Fibroblast of gingiva (primary cell): ENCODE measurements at places on chromosomes 5 and 9.

DNA sequence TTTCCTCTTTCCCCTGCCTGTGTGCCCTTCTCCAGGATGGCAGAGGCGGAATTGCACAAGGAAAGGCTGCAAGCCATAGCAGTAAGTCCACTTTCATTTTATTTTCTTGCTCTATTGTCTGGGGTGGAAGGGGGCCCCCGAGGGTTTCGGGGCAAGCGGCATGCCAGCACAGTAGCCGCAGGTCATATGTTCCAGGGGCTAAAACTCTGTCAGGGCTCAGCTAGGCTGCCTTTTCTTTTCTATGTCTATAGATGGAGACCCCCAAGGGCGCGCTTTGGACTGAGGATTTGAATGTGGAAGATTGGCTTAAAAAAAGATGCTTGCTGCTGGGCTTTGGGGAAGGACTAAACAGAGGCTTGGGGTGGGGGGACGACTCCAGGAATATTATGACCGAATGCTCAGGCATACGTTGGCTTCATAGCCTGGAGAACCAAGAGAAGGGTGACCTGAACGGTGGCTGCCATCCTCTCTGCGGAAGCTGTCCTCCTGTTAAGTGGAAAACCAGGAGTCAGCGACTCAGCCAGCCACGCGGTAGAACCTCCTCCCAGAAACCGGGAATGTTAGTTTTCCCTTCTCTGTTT is 545 bp downstream of the PALM2AKAP2 start:
- DNase-seq: no peak

DNA sequence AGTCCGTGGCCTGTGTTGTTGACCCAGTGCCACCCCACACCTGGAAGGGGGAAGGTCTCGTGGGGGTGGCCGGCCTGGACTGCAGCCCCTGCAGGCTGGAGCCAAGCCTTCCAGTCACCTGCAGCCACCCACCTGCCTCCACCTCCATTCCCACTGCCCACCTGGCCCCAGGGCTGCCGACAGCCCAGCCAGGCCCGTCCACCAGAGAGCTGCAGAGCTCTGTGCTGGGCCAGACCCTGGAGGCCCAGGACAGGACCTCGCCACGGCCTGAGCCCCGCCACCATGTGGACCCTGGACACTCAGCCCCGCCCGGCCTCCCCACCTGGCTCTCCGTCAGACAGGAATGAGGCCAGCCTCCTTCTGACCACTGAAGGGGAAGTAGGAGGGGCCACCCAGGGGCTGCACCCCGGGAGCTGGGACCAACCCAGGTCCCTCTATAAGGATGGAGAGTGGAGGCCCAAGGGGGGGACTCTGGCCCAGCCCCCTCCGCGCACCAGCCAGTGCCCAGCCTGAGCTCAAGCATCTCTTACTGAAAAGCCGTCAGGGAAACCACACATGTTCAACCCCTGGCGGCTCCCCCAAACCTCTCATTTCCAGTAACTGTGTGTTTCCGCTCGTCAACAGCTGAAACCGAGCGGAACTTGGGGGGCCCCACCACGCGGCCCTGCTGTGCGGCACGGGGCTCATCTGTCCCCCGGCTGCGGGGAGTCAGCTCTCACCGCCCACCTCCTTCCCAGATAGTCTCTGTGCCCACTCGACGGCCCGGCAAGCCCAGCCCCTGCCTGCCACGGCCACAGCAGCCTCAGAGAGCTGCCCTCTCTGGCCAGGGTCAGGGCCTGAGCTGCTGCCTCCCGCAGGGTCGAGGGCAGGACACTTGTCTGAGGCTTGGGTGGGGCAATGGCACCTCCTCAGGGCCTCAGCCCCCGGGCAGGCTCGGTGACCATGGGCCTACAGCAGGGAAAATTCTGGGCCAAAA is 12.8 kb downstream of the NOTCH1 start:
- DNase-seq: no peak

GRCh38 chr5:67414712-67415111 is 218.1 kb upstream of the CD180 start:
- peak; percentile 78 for DNase-seq

DNA sequence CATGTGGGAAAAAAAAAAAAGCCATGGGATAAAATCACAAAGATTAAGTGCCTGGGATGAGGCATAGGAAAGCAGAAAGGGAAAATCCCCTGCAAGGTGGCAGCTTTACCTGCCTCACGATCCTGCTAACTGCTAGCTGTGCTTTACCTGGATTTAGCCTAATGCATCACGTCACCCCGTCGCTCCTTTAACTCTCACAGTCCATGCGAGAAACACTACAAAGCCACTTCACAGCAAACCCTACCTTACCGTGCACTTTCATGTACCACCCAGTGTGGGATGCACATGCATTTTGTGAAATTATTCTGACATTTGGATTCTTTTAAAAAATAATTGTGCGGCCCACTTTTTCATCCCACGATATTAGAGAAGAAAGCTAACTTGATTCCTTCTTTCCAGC is 31.0 kb downstream of the ATPSCKMT start:
- no peak for DNase-seq

DNA sequence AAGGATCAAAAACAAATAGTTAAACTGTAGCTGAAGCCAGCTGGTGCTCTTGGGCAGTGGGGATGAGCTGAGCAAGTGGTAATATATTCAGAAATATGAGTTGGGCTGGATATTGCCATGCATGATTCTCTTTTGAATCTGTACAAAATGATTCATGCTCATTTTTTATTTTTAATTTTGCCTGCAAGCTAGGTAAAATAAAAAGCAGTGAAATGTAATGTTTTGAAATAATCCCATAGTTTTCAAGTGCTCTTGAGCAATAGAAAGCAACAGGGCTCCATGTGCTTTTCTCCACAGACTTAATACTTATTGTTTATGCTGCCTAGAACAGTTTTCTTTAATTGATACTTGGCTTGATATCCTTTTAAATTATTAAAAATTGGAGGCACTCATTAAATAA is 489.3 kb downstream of the TLE4 start:
- peak; percentile 61 for DNase-seq

GRCh38 chr9:81632599-81632998 is 56.7 kb downstream of the TLE1 start:
- DNase-seq: peak; percentile 62

DNA sequence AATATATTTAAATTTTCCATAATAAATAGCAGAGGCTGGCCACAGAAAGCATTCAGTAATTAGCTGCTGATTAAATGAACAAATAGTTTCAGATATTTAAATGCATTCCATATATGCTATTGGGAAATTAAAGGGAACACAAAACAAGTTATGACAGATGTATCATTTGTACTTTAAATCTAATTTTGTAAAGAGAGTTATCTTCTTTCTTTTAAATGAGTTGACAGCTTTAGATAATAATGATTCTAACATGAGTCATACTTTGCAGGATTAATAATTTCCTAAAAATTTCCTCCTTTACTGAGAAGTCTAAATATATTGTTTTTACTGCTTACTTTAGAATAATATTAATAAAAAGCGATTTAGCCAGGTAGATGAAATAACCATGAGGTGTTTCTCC is 320.1 kb downstream of the ADAMTS6 start:
- DNase-seq: no peak

DNA sequence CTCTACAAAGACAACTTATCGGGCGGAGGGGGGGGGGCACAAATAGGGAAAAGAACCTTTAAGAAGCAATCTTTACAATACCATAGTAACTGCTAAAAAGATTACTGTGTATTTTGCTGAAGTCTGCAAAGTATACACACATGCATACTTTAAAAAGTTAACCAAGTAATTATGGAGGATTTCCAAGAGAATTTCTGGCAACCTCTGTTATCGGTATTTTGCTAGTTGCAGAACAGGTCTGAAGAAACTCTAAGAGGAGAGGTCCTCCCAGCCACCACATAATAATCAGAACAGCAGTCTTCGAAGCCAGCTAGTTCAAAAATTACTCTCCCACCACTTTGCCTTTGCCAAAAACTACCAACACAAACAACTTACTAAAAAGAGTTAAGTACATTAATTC is 56.1 kb downstream of the UBAP2 start:
- DNase-seq: no peak

DNA sequence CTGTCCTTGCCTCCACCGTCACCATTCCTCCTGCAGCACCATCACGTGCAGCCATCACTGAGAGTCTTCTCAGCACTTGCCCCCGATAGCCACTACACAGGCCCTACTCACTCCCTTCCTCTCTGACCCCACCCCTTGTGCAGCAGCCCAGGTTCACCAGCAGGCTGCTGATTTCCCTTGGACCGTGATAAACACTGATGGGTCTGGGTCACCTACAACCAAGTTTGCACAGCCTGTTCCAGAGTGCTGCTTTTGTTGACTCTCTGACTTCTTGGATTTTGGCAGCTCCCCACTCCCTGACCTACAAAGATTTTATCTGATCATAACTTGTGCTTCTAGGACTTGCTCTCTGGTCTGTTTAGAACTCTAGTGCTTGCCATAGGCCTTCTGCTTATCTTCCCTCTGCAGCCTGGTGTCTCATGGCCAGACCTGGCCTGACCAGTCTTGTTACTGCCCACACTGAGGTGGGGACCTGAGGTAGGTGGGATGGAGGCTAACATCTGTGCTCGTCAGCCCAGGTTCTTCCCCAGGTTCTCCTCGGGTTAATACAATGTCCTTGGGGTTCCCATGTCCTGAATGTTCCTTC is 109.3 kb downstream of the TARS1 start:
- no peak for DNase-seq

DNA sequence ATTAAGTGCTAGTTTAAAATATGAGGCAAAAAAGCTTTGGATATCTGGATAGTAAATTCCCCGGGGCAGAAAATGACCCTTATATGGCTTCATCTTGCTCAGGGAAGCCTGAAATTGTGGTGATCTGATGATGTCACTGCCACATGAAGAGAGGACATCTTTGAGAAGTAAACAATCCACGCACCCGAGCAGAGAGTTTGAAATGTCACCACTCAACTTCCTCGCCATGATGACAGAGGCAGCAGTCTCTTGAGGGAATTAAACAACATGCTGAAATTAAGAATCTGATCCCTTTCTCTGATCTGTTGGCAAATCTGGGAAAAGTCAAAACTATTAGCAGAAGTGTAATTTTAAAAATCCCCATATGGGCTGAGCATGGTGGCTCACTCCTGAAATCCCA is 110.0 kb downstream of the TLE1 start:
- DNase-seq: peak; percentile 26
